ENCODE measurements at places on chromosomes 11 and 22.
A peak's percentile ranks its signal among the peaks of the same experiment; 100 is the strongest.

- DNase-seq = no peak
These were observed 5.0 kb upstream of the DGKZ start for GRCh38 chr11:46342239-46342638.

- no peak for DNase-seq
These were observed 34.3 kb upstream of the CSTF3 start for GRCh38 chr11:33195462-33196173.

- DNase-seq = peak; percentile 65
These were observed 39.0 kb downstream of the FAM83F start for GRCh38 chr22:40033586-40034380.

DNA sequence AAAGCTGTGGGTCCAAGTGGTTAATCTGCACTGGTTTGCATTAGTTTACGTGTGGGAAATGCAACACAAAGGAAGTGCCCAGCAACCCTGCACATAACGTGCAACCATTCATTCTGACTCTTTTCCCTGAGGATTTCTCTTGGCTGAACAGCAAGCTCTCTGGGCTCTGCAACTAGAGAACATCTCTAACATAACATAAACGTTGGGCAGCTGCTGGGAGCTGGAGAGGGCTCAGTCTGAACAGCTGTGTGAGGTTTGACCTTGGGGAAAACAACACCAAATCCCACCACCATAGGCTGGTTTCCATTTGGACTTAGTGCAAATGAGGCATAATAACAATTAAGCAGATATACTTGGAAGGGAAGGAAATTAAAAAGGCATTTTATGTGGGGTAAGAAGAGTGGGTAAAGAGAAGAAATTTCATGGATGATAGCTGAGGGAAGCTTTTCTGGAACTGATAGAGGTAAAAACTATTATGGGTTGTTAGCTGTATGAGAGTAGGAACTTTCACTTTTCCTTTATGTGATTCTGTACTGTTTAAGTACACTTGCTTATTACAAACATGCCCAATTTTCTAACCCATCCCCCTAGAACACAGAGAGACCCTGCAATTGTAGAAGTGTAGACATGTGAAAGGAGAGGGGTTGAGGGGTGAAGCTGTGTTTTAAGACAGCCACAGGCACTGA is 76.2 kb downstream of the SNX19 start:
- no peak for DNase-seq

GRCh38 chr11:130213143-130213978 is 53.8 kb downstream of the ST14 start:
- peak; percentile 78 for DNase-seq

- peak; percentile 13 for DNase-seq
These were observed 444.4 kb downstream of the DLG2 start for GRCh38 chr11:85182441-85183387.

DNA sequence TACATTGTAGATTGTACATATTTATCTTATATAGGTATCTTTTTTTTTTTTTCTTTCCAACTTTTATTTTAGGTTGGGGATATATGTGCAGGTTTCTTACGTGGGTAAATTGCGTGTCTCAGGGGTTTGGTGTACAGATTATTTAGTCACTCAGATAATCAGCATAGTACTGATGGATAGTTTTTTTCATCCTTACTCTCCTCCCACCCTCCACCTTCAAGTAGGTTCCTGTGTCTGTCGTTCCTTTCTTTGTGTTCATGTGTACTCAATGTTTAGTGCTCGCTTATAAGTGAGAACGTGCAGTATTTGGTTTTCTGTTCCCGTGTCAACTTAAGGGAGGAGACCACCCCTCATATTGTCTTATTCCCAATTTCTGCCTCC is 9.6 kb downstream of the C11orf96 start:
- DNase-seq = no peak

GRCh38 chr11:104731890-104732289 is 166.4 kb downstream of the CASP12 start:
- DNase-seq = no peak

DNA sequence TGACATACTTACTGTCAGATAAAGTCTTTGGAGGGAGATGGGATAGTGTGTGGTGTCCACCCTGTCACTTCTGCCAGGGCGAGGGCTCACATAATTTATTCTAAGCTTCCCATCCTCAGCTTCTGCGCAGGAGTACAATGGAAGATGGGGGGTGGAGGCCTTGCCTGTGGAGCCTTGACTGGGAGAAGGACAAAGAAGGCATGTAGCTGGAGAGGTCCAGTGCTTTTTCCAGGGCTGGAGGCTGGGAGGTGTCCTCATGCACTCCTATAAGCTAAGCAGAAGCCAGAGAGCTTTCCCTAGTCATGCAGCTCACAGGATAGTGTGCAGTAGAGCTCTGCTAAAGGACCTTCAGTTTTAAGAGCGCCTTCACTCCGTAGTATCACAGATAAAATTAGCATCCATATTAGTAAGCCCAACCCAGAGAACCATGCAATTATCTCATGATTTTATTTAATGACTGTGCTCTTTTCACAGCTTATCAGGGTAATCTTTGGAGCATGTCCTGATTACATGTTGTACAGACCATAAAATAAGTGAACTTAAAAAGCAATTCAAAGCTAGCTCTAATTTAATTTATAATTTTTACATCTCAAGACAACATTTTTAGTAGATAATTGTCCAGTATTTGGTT is 148.3 kb downstream of the TEAD1 start:
- peak; percentile 50 for DNase-seq
